ENCODE measurements at places on chromosomes 2 and 18.

GRCh38 chr2:52368141-52368540 is 1336.2 kb upstream of the NRXN1 start:
- no peak for DNase-seq
- no peaks in the 10 kb centered on the region for H3K27me3 ChIP-seq
- H3K4me1 ChIP-seq = no peaks in the 10 kb centered on the region
- no peaks in the 10 kb centered on the region for H3K36me3 ChIP-seq
- H3K27ac ChIP-seq = no peak overlapping the region
- no peak overlapping the region for H3K4me3 ChIP-seq

DNA sequence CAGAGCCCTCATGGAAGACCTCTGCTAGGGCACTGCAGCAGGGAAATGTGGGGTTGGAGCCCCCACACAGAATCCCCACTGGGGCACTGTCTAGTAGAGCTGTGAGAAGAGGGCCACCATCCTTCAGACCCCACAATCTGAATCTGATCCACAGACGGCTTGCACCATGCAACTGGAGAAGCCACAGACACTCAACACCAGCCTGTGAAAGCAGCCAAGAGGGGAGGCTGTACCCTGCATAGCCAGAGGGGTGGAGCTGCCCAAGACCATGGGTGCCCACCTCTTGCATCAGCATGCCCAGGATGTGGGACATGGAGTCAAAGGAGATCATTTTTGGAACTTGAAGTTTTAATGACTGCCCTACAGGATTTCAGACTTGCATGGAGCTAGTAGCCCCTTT is 6.5 kb downstream of the CD226 start:
- H3K27me3 ChIP-seq = no peaks in the 10 kb centered on the region
- no peaks in the 10 kb centered on the region for H3K36me3 ChIP-seq
- no peak overlapping the region for H3K27ac ChIP-seq
- H3K4me1 ChIP-seq = peaks cover 59% of the 10 kb centered on the region
- H3K4me3 ChIP-seq = no peak overlapping the region

DNA sequence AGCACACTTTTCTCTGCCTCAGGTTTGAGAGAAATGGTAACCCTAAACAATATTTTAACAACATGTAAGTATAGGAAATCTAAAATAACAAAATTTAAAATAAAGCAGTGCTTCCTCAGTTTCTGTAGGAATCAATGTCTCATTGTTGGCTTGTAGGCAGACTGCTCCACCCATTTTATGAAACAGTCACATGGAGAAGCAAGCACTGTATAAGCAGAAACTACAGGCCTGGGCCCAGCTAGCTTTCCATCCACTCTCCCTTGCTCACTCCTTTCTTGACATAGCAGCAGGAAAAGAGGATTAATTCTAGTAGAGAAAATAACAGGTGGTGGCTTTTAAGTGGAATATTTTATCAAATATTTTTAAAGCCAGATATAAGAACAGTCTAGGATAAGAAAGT is 97.2 kb downstream of the PLEKHM3 start:
- no peaks in the 10 kb centered on the region for H3K27me3 ChIP-seq
- no peaks in the 10 kb centered on the region for H3K36me3 ChIP-seq
- H3K27ac ChIP-seq = no peak overlapping the region
- DNase-seq = no peak
- H3K4me3 ChIP-seq = no peak overlapping the region

- H3K4me1 ChIP-seq = no peaks in the 10 kb centered on the region
- H3K36me3 ChIP-seq = no peaks in the 10 kb centered on the region
- H3K27me3 ChIP-seq = no peaks in the 10 kb centered on the region
- no peak for DNase-seq
- no peak overlapping the region for H3K27ac ChIP-seq
Observed at GRCh38 chr2:231429152-231429551, 33.6 kb downstream of the B3GNT7 start.

- H3K4me1 ChIP-seq = peaks cover 42% of the 10 kb centered on the region
- H3K27me3 ChIP-seq = no peaks in the 10 kb centered on the region
- peak overlapping the region; percentile 6 for H3K27ac ChIP-seq
- no peak overlapping the region for H3K4me3 ChIP-seq
Observed at GRCh38 chr2:197248001-197248401, 62.6 kb downstream of the ANKRD44 start.

DNA sequence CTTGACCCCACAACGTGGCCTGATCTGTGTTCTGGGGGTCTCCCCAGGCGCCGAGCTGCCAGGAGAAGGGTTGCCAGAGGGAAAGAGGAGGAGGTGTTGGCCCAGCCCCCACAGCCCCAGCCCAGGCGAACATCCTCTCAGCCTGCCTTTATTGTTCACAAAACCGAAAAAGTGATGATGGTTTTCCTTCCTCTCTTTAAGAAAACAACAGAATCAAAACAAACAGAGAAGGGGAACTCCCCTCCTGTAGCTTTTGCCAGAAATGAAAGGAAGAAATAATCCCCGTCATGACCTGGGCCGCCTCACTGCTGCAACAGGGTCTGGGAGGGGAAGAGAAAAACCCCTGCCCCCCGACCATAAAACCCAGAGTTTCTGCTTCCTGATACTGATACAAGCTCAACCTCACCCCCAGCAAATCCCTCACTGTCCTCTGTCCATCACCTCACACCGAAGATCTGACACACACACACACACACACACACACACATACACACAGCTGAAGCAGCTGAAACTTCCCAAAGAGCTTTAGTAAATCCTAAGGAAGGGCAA is 52.0 kb downstream of the ZFP36L2 start:
- peak overlapping the region; percentile 7 for H3K4me3 ChIP-seq
- peak; percentile 77 for DNase-seq
- no peaks in the 10 kb centered on the region for H3K27me3 ChIP-seq
- peaks cover 90% of the 10 kb centered on the region for H3K4me1 ChIP-seq
- peak overlapping the region; percentile 98 for H3K27ac ChIP-seq
- H3K36me3 ChIP-seq = no peaks in the 10 kb centered on the region

- H3K27me3 ChIP-seq = no peaks in the 10 kb centered on the region
- H3K4me1 ChIP-seq = peaks cover 50% of the 10 kb centered on the region
- H3K36me3 ChIP-seq = peaks cover 3% of the 10 kb centered on the region
- DNase-seq = no peak
- no peak overlapping the region for H3K4me3 ChIP-seq
- no peak overlapping the region for H3K27ac ChIP-seq
Observed at GRCh38 chr18:79684787-79685186, 5.2 kb downstream of the CTDP1 start.

Data from effector memory CD4-positive, alpha-beta T cell (primary cell).